Anterior cingulate cortex (tissue), 58 donors: ENCODE measurements at places on chromosomes 6 and 20.

- no peak for DNase-seq
Measured at GRCh38 chr20:45014671-45015415, 48.5 kb downstream of the STK4 start.

DNA sequence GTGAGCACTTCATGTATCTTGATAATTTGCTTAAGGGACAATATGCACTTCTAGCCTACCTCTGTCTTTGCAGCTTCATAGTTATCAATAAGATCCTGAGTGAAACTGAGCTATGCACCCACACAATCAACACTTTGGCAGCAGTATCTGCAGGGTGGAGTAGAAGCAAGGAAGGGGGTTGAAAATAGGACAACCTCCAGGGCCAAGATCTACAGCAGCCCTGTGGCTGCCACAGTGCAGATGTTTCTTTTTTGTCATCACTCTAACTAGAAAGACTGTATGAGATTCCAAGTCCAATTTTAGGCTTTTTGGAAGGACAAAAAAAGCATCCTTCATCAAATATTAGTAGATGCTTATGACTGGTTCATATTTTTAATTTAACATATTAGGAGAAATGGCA lies 336.1 kb upstream of the CITED2 start:
- DNase-seq, result no peak

DNA sequence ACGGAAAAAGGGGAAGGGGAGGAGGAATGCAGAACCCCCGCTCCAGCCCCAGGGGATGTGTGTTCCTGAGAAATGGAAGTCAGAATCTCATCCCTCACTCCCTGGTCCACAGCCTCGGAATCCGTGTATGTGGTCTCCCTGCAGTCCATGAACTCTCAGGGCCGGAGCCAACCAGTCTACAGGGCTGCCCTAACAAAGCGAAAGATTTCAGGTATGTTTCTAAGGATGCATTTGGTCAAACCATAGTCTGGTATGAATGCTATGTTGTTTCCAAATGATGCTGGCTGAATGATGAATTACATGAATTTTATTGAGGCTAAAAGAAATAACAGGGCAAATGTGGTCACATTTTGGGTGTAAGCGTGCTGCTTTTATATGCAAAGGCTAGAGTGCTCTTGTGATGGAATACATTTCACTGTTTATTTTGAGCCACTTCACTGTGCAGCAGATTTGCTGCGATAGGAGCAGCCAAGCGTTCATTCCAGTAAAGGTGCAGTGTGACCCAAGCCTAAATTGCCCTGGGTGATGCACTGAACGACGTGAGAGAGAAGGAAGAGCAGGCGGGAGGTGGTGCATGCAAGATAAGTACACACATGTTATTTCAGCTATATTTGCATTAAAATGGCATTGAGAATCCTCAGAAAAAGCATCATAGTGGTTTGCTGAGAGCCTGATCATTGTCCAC lies 52.4 kb downstream of the FNDC1 start:
- DNase-seq, result no peak

DNA sequence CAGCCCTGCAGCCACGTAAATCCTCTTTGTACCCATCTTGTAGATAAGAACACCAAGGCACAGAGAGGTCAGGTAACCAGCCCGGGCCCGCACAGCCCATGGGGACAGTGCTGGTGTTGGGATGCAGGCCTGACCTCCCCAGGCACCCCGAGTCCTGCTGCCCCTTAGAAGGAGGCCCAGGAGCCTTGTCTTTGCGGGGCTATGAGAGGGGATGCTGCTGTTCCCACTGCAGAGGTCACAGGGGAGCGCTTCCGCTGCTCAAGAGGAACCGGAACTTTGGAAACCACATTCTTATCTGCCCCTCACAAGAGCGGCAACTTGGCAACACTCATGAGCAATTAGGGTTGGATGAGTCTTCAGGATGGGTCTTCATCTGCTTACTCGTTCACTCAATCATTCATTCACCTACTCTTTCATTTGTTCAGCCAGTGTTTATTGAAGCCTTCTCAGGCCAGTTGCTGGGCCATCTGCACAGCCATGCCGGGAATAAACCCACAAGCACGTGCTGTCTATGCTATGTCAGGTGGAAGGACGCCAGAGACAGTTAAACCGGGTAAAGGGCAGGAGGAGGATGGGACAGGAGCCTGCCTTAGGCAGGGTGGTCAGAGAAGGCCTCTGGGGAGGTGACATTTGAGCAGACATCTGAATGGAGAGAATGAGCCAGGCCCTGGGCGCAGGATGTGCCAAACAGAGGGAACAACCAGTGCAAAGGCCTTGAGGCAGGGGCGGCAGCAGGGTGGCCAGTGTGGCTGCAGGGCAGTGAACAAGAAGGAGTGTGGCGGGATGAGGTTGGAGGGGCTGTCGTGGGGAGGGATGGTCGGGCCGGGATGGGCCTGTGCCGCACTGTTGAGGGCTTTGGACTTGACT lies 60.8 kb downstream of the RBM38 start:
- no peak for DNase-seq

DNA sequence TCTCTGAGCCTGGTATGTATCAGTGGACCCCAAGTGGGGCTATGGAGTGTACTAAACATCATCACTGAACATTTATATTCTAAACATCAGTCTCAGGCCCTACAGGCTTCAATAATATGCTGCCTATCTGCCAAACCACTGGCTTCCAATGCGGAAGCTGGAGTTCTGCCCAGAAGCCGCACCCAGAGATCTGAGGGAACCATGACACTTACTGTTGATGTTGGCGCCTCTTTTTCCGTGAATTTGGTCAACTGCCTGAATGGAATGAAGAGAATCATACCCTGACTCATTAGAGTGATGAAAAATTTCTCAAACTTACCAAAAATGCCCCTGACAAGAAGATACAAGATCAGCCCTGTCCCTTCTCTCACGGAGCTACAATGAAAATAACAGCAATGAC lies 66.2 kb downstream of the SLC22A23 start:
- DNase-seq, result no peak

DNA sequence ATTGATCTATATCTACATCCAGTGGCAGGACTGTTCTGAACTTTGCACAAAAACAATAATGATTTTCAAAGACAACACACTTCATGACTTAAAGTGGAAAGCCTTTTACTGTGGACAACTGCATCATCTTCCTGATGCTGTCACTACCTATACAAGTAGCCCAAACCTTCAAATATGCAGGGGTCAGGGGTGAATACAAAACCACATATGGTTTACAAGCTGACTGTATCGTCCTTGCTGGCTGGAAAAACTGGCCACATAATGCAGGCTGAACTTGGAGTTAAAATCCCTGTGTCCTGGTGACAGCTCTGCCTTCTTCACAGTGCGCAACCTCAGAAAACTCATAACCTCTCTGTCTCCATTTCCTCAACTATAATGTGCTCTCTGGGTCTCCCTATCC lies 128.9 kb downstream of the GMDS start:
- no peak for DNase-seq

- DNase-seq, result no peak
Measured at GRCh38 chr6:160133441-160134336, 12.1 kb downstream of the SLC22A1 start.

GRCh38 chr20:16174311-16174710 lies 398.9 kb downstream of the KIF16B start:
- DNase-seq, result no peak

- no peak for DNase-seq
Measured at GRCh38 chr20:62963614-62964397, 11.3 kb downstream of the SLC17A9 start.

GRCh38 chr6:125868678-125869395 lies 78.1 kb downstream of the NCOA7 start:
- DNase-seq, result peak; percentile 46

GRCh38 chr20:32966382-32966781 lies 37.9 kb downstream of the SUN5 start:
- no peak for DNase-seq

GRCh38 chr6:157848693-157849092 lies 25.6 kb downstream of the SNX9 start:
- no peak for DNase-seq

DNA sequence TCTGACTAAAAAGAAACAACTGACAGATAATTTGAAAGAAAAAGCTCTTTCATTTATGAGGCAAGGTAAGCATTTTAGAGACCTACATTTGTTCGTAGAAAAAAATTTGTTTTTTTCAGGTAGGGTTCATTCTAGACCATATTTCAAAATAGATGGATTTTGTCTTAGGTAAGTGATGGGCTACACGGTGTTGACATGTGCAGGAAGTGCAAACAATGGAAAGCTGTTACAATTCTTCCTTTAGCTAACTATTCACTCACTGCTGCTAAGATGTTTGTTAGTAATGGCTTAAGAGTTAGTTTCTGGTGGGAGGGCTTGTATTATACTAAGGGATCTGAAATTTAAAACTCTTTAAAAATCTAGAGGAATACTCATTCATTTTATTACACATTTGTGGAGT lies 96.7 kb downstream of the CD109 start:
- no peak for DNase-seq

- no peak for DNase-seq
Measured at GRCh38 chr6:127992144-127992543, 91.3 kb upstream of the THEMIS start.

DNA sequence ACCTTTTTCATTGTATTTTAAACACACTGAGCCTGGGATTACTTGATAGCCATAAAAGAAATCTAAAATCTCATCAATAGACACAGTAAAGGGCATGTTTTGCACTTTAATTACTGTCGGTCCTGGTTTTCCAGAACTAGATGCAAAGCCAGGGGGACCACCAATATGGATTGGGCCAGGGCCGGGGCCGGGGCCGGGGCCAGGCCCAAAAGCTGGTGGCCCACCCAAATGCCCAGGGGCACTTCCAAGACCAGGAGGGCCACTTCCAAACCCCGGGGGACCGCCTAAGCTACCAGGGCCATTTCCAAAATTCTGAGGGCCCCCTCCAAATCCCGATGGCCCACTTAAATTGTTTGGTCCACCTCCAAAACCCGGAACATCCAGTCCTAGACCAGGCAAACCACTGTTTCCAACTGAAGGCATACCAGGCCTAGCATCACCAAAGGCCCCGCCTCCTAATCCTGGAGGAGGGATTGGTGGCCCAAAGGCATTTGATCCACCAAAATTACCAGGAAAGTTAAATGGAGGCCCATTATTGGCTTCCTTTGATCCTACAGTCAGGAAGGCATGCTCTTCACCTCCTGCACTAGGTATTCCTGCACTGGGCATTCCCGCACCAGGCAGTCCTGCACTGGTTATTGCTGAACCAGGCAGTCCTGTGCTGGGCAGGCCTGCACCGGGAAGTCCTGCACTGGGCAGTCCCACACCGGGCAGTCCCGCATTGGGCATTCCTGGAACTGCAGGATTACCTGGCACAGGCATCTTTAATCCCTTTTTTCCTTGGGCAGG lies 11.9 kb downstream of the CPNE1 start:
- DNase-seq, result no peak

DNA sequence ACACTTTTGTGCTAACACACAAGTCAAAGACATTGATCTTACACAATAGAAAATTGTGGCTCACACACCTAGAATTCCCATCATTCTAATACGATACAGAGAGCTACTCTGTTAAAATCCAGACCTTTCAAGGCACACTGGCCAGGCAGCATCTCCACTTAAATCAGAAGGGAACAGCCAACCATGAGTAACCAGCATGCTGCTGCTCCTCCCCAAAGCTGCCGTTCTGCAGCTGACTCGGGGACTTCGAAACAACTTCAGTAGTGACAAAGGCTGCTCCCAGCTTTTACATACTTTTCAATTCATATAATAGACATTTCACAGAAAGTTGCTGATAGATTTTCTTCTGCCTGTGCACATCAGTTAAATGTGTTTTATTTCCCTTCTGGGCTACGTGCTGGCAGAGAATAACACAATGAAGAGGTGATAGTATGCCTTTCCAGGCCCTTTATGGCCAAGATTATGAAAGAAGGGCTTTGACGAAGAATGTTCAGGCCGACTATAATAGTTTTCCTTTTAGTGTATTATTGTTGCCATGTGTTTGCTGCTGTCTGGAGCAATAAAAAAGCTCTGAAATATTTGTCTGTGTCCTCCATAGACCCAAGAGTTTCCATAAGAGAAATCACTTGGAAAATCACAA lies 159.0 kb downstream of the GMDS start:
- no peak for DNase-seq

- no peak for DNase-seq
Measured at GRCh38 chr6:113920663-113921267, 50.2 kb downstream of the HDAC2 start.

DNA sequence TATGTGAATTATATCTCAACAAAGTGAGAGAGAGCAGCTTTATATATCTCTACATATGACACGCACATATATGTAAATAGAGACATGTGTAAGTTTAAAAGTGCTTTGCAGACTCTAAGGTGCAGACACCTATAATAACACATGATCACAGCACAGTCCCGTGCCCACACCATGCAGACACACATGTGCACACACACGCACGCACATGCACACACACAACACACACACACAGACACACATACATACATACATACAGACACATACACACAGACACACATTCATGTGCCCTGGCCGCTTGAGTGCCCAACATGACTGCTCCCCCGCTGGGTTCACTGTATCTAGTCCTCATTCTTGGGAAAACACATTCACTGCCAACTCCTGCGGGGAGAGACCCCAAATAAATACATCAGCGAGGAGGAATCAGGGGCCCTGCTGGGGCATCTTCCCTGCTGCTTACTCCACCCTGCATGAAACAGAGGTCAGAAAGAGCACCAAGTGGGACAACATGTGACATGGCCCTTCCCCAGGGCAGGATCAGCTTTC lies 121.3 kb downstream of the BMP7 start:
- no peak for DNase-seq

DNA sequence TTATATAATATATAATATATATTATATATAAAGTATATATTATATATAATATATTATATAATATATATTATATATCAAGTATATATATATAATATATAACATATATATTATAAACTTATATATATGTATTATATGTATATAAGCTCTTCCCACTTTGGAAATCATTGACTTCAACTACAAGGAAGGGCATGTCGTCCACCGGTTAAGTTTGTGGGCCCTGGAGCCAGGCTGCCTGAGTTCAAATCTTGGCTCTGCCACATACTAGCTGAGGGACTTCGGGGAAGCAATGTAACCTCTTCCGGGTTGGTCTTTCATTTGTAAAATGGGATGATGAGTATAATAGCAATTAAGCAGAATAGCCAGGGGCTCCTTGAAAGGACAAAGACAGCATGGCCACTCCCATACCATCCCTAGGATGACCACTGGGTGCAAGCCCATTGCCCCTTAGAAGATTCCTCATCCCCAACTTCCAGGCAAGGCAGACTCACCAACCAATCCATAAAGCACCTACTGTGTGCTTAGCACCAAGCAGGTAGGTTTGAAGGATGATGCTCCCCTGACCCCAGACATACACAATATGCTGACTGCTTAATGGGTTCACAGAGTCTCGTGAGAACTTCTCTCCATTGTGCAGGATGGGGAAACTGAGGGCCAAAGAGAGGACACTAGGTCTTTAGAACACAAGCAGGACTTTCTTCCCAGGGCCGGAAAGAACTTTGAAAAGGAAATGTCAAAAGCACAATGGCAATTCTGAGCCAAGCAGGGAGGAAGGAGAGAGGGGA lies 163.2 kb downstream of the MRPL14 start:
- no peak for DNase-seq
